ENCODE measurements at places on chromosomes 5 and 9.

GRCh38 chr5:176553260-176554085 is 4.3 kb downstream of the CDHR2 start:
- peak; percentile 29 for DNase-seq

- no peak for DNase-seq
Measured at GRCh38 chr9:117488659-117489058, 73.8 kb upstream of the ASTN2 start.

- DNase-seq: no peak
Measured at GRCh38 chr5:143870871-143871632, 59.1 kb downstream of the HMHB1 start.

DNA sequence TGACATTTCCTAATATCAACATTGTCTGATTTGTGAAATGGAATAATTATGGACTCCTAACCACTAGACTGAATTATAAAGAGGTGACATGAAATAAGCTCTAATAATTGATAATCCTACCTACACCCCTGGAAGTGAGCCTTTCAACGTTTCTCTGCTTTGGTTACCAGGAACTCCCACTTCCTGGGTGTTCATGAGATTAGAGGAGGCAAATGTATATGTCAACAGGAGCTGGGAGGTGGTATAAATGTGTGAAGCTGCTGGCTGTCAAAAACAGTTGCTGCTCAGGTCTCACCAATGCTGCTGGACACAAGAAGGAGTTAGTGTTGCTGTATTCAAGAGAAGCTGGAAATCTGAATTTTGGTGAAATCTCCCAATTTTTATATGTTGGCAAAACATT is 96.8 kb downstream of the CAMK4 start:
- no peak for DNase-seq

DNA sequence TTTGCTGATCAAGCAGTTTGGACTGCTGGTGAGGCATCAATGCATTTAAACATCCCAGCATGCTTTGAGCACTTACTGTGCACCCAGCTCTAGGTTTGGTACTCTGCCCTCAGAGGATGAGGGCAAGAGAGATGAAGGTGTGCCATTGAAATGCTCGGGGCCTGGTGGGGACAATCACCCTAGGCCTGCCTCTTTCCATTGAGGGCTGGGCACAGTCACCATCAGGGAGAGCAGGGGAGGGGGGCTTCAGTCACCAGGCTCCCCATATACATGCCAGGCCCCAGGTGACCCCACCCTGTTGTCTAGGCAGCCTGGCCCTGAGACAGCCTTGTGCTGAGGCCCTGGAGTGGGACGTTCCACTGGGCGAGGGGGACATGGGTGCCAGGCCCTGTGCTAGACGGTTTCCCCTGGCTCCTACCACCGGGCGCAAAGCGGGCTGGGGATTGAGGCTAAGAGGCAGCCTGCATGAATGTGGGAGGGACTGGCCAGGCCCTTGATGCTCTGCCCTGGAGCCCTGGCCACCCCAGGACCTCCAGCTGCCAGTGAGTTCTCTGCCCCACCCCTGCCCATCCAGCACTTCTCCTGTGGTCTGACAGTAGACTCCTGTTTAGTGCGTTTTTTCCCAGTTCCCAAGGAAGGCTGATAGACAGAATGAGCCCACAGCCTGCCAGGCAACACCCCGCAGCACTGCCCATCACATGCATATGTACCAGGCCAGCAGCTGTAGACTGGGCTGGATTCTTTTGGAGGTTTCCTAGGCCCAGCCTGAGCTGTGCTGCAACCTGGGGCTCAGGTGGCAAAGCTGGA is 18.9 kb downstream of the TCF7 start:
- no peak for DNase-seq

- DNase-seq: no peak
Measured at GRCh38 chr5:96677496-96677895, 15.3 kb downstream of the CAST start.

DNA sequence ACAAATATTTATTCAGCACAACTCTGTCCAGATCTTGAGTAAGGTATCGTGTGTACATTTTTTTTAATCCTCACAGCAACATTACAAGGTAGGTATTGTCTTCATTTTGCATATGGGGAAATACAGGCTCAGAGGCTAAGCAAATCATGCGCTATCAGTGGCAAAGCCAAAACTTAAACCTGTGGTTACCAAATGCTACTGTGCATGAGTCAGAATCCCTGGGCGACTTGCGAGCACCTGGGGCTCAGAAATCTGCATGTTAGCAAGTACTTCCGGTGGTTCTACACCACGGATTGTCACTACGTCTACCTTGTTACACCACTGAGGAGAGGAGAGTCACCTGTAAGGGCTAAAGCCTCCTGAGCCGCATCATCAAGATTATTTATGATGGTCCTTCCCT is 21.3 kb downstream of the C5orf58 start:
- no peak for DNase-seq
